ENCODE measurements at places on chromosomes 7 and 10.

DNA sequence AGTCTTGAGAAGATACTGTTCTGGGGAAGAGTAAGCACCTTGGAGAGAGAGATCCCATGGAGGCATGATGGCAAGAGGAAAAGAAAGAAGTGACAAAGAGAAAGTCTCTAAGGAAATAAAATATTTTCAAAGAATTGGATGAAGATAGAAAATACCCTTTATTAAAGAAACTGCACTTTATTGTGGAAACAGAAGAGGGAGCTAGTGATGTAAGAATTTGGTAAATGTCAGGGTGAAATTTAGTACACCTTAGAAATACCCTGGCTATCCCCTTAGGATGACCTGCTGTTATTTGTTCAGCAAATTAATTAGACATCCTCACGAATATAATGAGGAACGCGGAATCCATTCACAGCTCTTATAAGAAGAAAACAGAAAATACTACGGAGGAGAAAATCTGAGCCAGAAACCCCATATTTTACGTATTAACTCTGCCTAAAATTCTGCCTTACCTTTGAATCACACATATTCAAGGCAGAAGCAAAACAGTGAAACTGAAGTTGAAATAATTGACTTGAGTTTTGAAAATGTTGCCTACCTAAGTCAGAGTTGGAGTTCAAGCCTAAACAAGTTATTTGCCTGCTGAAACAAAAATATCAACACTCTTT is 90.7 kb downstream of the TFPI2 start:
- DNase-seq = no peak

DNA sequence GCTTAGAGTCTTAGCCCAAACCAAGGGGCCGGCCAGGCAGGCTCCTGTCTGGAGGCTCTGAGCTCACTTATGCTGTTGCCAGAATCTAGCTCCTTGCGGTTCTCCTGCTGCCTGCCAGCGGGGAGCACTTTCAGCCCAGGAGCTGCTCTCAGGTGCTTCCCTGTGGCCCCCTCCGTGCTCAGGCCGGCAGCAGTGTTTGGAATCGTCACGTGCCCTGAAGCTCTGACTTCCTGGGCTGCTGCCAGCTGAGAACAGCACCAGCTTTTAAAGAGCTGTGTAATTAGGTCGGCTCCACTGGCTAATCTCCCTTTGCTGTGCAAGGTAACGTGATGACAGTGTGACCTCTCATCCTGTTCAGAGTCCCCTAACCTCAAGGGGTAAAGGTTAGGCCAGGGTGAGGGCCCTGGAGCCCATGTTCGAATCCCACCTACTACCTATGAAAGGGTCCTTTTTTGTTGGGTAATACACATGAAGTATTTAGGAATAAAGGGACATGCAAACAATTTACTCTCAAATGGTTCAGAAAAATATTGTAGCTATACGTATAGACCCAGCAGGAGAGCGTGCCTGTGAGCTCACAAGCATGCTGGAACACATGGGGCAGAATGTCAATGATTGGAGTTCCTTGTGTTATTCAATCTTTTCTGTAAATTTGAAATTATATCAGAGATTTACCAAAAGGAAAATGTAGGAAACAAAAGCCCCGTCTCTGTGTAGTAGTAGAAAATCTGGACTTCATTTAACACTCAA is 16.6 kb downstream of the ZNF862 start:
- peak; percentile 49 for DNase-seq

GRCh38 chr7:1569016-1569415 is 816 bp downstream of the PSMG3 start:
- DNase-seq = no peak

GRCh38 chr7:37920305-37920848 is at the start of gene EPDR1:
Gene EPDR1, plus strand, starts transcription at chr7:37920640. Its CDS starts 300 bp downstream, at chr7:37920940.
- peak; percentile 27 for DNase-seq

DNA sequence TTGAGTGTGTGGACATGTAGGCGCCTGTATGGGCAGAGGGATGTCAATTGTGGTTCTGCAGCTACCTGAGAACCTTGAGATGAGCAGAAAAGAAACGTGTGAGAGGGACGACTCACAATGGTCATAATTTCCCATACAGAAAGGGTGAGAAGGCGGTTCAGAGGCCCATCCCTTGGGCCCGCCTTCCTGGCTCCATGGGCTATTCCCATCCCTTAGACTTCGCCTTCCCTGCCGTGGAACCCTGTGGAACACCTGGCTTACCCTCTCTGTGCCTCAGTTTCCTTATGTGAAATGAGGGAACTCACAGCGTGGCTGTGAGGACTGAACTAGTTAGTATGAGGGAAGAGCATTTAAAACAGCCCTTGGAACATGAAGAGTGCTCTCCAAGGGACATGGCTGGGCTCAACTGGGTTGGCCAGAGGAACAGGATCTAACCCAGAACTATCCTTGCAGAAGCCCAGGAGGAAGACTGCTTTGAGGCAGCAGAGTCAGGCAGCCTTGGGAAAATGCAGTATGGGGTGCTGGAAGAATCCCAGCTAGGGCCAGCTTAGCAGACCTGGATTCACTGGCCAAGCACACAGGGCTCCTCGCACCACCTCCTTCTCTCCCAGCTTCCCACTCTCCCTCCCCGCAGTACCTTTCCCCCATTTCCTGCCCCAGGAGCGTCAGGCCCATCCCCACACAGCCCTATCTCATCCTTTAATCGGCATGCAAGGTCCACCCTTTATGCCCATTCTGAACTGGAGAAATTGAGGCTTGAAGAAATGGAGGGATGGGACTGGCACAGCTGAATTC is 11.1 kb upstream of the ZMIZ1 start:
- DNase-seq = no peak

DNA sequence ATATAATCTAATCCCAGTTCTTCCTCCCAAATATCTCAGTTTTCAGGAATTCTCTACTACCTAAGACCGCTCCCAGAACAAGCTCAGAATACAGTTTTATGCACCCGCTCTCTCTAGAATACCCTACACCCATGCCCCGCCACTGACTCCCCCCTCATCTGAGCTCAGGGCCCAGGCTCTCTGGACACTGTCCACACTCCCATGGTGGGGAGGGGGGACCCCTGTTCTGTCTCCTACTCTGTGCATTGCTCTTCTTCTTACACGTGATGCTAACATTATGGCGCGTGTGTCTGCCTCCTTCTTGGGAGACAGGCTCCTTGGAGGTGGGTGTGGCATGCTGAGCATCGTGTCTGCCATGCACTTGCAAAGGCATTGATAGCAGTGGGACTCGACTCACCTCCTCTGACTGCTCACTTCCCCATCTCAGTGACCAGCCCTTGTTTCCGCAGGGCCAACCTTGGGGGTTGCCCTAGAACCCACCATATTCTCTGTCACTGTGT is 127.9 kb downstream of the TCERG1L start:
- no peak for DNase-seq

DNA sequence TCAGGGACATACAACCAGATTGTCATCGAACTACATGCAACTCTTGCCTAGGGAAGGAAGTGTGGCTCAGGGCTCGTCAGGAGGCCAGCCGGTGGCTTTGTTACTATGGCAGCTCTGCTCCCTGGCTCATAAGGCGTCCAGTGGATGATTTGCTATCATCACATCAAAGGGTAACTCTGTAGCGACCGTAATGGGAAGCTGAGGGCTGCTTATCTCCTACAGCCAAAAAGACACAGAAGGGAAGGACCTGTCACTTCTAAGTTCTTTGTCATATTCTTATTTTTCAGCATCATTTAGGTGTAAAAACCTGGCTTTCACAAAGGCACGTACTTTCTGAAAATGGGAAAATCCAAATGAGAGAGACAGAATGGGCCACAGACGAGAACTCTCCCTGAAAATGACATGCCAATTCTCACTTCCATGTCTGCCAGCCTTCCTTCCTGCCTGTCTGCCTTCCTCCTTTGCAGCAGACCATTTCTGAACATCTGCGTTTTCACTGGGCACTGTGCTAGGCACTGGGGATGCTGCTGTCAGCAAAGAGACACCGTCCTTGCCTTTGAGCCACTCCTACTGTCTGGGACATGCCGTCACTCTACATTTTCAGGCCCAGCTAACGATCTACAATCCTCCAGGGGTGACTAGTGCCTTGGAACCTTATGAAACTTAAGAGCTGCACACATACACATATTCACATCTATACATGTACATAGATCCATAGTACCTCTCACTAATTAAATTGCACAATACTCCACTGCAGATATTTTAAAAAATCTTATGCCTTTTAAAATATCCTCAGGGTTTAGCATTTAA is 26.9 kb downstream of the ENKUR start:
- DNase-seq = no peak

DNA sequence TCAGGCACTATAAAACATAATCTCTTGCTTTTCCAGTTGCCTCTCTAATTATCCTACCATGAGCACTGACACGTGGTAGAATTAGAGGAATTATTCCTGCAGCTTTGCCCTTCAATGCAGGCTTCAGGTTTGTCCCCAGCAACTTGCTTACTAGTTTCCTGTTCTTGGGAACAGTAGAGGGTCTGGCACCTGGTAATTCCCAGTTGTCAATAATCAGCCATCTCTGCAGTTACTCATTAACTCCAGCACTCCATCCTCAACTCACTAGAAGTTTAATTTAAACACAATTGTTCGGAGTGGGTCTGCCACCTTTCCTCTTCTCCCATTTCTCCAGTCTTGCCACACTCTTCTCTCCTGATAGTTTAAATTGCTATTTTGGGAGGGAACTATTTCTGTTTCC is 324.3 kb upstream of the KIAA1217 start:
- no peak for DNase-seq

GRCh38 chr7:143013893-143014292 is 13.0 kb downstream of the OR9A2 start:
- DNase-seq = no peak

DNA sequence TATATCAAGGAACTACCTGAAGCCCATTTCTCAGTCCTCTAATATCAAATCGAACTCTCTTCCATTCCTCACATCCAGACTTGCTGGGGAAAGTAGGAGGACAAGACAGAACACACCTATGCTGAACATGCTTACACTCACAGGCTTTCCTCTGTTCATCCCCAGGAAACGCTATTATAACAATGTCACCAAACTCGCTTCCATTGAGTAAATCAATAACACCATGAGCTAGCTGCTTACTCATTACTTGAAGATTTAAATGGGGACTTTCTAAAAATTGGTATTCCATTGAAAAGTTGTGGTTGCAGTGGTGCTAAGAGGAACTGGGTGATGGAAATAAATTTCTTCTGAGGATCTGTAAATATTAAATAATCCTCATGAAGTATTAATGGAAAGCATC is 88.8 kb downstream of the SLC25A13 start:
- no peak for DNase-seq

- no peak for DNase-seq
Measured at GRCh38 chr7:133573554-133574265, 320.8 kb downstream of the EXOC4 start.

GRCh38 chr10:75461672-75462649 is 30.5 kb downstream of the LRMDA start:
- no peak for DNase-seq

GRCh38 chr7:158587162-158588084 is at the start of gene PTPRN2:
Gene PTPRN2, minus strand, starts transcription at chr7:158587823.
- peak; percentile 85 for DNase-seq

DNA sequence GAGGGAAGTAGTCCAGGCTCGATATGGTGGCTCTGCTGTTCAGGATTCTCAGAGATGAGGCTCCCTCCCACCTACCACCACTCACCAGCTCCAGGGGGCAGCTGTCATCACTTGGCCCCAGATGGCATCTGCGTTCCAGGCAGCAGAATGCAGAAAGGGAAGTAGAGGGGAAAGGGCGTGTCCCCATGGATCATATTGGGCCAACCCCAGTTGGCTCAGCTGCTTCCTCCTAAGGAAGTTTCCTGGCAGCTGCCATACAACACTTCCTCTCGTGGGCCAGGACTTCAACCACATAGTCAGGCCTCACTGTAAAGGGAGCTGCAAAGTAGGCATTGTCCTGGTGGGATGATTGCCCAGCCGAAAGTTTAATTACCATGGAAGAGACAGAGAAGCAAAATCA is 1.6 kb upstream of the TEX36 start:
- DNase-seq = no peak

GRCh38 chr10:2387672-2388071 is 650.3 kb upstream of the ADARB2 start:
- no peak for DNase-seq

GRCh38 chr7:129123510-129123857 is 21.0 kb upstream of the TSPAN33 start:
- no peak for DNase-seq

- no peak for DNase-seq
Measured at GRCh38 chr10:76906256-76906655, 731.4 kb downstream of the KCNMA1 start.

- DNase-seq = peak; percentile 43
Measured at GRCh38 chr10:11757454-11757820, 15.3 kb downstream of the ECHDC3 start.

GRCh38 chr7:100629117-100629716 is 12.1 kb downstream of the TFR2 start:
- DNase-seq = peak; percentile 94

DNA sequence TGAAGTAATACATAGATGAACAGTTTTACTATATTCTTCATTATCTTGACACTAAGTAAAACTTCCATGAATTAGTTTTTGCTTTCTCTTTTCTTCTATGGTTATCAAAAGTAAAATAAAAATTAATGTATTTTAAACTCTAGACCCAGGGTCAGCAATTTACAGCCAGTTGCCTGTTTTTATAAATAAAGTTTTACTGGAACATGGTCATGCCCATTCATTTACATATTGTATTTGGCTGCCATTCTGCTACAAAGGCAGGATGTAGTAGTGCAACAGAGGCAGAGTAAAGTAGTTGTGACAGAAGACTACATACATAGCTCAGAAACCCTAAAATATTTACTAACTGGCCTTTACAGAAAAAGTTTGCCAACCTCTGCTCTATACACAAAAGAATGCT is 98.8 kb downstream of the CNOT4 start:
- no peak for DNase-seq

- no peak for DNase-seq
Measured at GRCh38 chr7:83541187-83541960, 107.6 kb downstream of the SEMA3E start.

DNA sequence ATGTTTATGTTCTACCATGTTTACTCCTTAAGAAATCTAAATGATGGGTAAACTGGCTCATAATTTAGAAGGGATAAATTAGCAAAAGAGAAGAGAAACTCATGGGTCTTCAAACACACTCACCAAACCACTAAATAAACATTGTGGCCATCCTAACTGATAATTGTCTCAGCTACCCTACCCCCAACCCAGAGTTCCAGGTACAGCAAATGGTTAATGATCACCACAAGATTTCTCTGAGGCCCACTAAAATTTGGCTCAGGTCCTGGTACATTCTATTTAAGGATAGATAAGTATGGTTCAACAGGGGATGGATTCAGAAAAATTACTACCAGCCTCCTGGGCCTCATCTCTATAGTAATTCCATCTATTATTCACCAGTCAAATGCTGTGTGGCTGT is 21.4 kb downstream of the SLC25A13 start:
- no peak for DNase-seq

- peak; percentile 96 for DNase-seq
Measured at GRCh38 chr7:100965723-100966541, 3.4 kb upstream of the MUC12 start.

GRCh38 chr7:8363407-8364015 is 69.9 kb upstream of the NXPH1 start:
- DNase-seq = no peak

- DNase-seq = no peak
Measured at GRCh38 chr7:5694912-5695726, 86.3 kb downstream of the RNF216 start.

Measured in HuH-7.5 (cell line).